ENCODE measurements at places on chromosomes 2 and 18.

GRCh38 chr2:139652385-139652784, 872.2 kb upstream of the NXPH2 start:
- DNase-seq, result no peak
- no peaks in the 10 kb centered on the region for H3K36me3 ChIP-seq
- no peaks in the 10 kb centered on the region for H3K4me1 ChIP-seq
- no peaks in the 10 kb centered on the region for H3K27me3 ChIP-seq

DNA sequence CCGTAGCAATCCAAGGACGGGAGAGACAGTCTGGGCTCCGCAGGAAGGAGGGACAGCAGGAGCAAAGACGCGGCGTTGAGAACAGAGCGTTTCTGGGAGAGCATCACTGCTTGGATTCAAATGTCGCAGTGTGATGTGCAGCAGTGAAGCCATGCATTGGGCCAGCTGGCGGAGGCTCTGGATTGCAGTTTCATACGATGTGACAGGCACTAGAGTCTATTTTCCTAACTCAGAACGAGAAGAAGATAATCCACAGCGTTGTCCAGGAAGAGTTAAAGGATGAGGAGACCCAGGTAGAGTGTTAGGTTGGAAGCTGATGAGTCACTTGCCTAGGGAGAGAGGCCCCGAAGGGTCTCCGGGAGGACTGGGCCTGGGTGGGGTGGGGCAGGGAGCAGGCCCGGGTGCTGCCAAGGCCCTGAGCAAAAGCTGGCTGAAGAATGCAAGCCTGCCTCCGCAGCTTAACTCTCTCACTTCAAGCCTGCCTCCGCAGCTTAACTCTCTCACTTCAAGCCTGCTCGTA, 17.7 kb upstream of the SEMA4C start:
- H3K4me3 ChIP-seq, result no peak overlapping the region
- no peaks in the 10 kb centered on the region for H3K27me3 ChIP-seq
- H3K4me1 ChIP-seq, result peaks cover 18% of the 10 kb centered on the region
- no peak overlapping the region for H3K27ac ChIP-seq
- no peaks in the 10 kb centered on the region for H3K36me3 ChIP-seq
- DNase-seq, result peak; percentile 36

DNA sequence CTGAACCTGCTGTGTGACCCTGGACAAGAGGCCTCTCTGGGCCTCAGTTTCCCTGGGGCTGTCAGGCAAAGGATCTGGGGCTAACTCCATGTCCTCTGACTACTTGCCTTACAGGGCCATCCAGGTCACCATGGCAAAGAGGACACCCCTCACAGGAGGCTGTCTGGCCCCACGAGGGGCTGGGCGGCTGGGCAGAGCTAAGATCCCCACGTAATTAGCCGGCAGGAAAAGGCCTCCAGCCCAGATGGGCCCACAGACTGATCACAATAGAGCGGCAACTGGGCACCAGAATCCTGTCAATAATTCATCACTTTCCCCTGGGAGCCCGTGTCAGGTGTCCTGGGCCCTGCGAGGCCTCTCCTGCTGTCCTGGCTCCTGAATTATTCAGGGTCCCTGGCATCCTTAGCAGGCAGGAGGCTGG, 44.8 kb upstream of the OTOF start:
- no peaks in the 10 kb centered on the region for H3K27me3 ChIP-seq
- no peak for DNase-seq
- H3K36me3 ChIP-seq, result no peaks in the 10 kb centered on the region
- no peaks in the 10 kb centered on the region for H3K4me1 ChIP-seq

GRCh38 chr18:51575171-51575570, 377.7 kb upstream of the MEX3C start:
- H3K27ac ChIP-seq, result no peak overlapping the region
- H3K4me3 ChIP-seq, result no peak overlapping the region
- DNase-seq, result no peak
- no peaks in the 10 kb centered on the region for H3K4me1 ChIP-seq

- H3K36me3 ChIP-seq, result no peaks in the 10 kb centered on the region
- H3K4me1 ChIP-seq, result peaks cover 2% of the 10 kb centered on the region
- peak overlapping the region; percentile 97 for H3K4me3 ChIP-seq
- peak; percentile 45 for DNase-seq
- no peak overlapping the region for H3K27ac ChIP-seq
- H3K27me3 ChIP-seq, result no peaks in the 10 kb centered on the region
Measured at GRCh38 chr18:68714366-68714711, 569 bp downstream of the TMX3 start.

DNA sequence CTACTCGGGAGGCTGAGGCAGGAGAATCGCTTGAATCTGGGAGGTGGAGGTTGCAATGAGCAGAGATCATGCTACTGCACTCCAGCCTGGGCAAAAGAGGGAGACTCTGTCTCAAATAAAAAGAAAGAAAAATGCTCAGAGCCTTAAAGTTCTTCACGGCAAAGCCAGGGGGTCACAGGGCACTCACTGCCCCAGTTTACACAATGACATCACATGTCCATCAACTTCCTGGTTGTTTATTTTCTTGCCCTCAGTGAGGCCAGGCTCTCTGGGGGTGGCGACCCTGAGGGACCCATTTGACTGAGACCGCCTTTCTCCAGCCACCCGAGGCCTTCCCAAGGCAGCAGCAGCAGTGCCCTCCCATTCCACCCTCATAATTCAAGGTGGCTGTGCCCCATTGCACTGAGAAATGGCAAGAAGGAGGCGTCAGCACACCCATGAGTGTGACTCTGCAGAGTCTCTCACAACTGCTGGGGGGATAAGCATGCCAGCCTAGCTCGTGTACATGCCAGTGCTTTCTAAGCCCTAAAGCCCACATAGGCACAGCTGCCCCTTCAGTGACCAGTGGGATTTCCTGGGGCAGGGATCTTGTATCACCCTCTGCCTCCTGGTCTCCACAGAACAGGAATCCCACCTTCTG, 50.0 kb downstream of the SFXN5 start:
- no peaks in the 10 kb centered on the region for H3K4me1 ChIP-seq
- DNase-seq, result no peak
- H3K36me3 ChIP-seq, result peaks cover 5% of the 10 kb centered on the region
- no peak overlapping the region for H3K4me3 ChIP-seq
- H3K27ac ChIP-seq, result no peak overlapping the region

- no peak overlapping the region for H3K4me3 ChIP-seq
- H3K27me3 ChIP-seq, result no peaks in the 10 kb centered on the region
Measured at GRCh38 chr2:73850009-73850408, 21.2 kb downstream of the STAMBP start.

- no peak overlapping the region for H3K4me3 ChIP-seq
- H3K4me1 ChIP-seq, result peaks cover 2% of the 10 kb centered on the region
- no peaks in the 10 kb centered on the region for H3K27me3 ChIP-seq
Measured at GRCh38 chr18:73893880-73894279, 253.8 kb downstream of the FBXO15 start.

DNA sequence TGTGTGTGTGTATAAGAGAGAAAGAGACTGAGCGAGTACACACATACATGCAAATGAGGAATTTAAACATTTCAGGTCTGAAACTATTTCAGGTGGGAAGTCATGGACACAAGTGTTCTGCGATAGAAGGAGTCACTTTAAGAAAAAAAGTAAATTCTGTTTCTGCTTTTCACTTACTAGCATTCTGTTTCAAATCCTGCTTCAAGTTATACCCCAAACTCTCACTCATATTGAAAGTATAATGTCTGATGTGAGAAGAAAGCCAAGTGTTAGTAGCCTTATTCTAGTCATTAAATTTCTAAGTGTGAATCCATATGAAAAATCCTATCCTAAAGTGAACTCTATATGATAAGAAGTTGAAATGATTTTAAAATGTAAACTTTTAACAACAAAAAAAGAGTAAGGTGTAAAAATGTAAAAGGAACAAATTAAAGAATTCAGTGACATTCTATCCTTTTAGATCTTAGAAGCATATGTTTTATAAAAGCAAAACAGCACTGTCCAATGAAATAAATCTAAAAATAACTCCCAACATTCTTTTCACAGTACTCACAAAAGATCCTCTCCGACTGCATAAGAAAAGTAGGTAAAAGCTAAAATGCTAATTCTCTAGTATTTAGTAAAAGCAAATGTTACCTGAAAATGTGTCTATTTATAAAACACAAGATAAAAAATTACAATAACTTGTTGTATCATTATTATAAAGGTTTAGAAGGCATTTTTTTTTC, 570.6 kb downstream of the ZEB2 start:
- no peaks in the 10 kb centered on the region for H3K27me3 ChIP-seq
- no peaks in the 10 kb centered on the region for H3K4me1 ChIP-seq
- DNase-seq, result no peak
- H3K27ac ChIP-seq, result no peak overlapping the region

- peak; percentile 99 for DNase-seq
- H3K4me3 ChIP-seq, result peak within 1 kb of the TSS; percentile 82
- no peaks in the 10 kb centered on the region for H3K36me3 ChIP-seq
- no peak within 1 kb of the TSS for H3K27ac ChIP-seq
- H3K27me3 ChIP-seq, result no peaks in the 10 kb centered on the region
Measured at GRCh38 chr2:231780909-231781797, at the start of gene PDE6D. Gene PDE6D (minus strand): TSS chr2:231781282. CDS start chr2:231781114, 168 bp downstream.

DNA sequence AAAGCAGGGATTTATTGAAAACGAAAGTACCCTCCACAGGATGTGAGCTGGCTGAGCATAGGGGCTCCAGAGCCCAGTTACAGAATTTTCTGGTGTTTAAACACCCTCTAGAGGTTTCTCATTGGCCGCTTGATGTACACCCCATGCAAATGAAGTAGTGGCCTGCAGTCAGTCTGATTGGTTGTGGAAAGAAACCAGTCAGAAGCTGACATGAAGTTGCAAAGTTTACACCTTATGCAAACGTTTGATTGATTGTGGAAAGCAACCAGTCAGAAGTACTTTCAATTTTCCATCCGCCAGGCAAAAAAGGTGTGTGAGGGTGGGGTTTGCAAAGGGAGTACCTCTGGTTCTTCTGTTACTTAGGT, 62.3 kb downstream of the VWA3B start:
- no peak overlapping the region for H3K27ac ChIP-seq
- no peaks in the 10 kb centered on the region for H3K4me1 ChIP-seq
- DNase-seq, result peak; percentile 61
- H3K36me3 ChIP-seq, result no peaks in the 10 kb centered on the region
- no peaks in the 10 kb centered on the region for H3K27me3 ChIP-seq

- H3K4me1 ChIP-seq, result peaks cover 7% of the 10 kb centered on the region
- H3K36me3 ChIP-seq, result no peaks in the 10 kb centered on the region
- H3K27ac ChIP-seq, result no peak overlapping the region
- no peaks in the 10 kb centered on the region for H3K27me3 ChIP-seq
- H3K4me3 ChIP-seq, result peak overlapping the region; percentile 85
Measured at GRCh38 chr2:222862106-222862908, 1.5 kb downstream of the ACSL3 start.

- H3K27ac ChIP-seq, result no peak overlapping the region
- peak; percentile 95 for DNase-seq
- H3K4me3 ChIP-seq, result no peak overlapping the region
- no peaks in the 10 kb centered on the region for H3K36me3 ChIP-seq
Measured at GRCh38 chr18:66271962-66272361, 331.9 kb downstream of the CDH19 start.

DNA sequence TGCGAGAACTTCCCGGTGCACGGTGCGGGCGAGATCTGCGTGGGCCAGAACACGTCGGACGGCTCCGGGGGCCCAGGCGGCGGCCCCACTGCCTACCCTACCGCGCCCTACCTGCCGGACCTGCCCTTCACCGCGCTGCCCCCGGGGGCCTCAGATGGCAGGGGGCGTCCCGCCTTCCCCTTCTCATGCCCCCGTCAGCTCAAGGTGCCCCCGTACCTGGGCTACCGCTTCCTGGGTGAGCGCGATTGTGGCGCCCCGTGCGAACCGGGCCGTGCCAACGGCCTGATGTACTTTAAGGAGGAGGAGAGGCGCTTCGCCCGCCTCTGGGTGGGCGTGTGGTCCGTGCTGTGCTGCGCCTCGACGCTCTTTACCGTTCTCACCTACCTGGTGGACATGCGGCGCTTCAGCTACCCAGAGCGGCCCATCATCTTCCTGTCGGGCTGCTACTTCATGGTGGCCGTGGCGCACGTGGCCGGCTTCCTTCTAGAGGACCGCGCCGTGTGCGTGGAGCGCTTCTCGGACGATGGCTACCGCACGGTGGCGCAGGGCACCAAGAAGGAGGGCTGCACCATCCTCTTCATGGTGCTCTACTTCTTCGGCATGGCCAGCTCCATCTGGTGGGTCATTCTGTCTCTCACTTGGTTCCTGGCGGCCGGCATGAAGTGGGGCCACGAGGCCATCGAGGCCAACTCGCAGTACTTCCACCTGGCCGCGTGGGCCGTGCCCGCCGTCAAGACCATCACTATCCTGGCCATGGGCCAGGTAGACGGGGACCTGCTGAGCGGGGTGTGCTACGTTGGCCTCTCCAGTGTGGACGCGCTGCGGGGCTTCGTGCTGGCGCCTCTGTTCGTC, 1.7 kb downstream of the FZD7 start:
- H3K27ac ChIP-seq, result peak overlapping the region; percentile 96
- DNase-seq, result peak; percentile 82
- H3K36me3 ChIP-seq, result no peaks in the 10 kb centered on the region
- H3K27me3 ChIP-seq, result no peaks in the 10 kb centered on the region
- no peaks in the 10 kb centered on the region for H3K4me1 ChIP-seq

DNA sequence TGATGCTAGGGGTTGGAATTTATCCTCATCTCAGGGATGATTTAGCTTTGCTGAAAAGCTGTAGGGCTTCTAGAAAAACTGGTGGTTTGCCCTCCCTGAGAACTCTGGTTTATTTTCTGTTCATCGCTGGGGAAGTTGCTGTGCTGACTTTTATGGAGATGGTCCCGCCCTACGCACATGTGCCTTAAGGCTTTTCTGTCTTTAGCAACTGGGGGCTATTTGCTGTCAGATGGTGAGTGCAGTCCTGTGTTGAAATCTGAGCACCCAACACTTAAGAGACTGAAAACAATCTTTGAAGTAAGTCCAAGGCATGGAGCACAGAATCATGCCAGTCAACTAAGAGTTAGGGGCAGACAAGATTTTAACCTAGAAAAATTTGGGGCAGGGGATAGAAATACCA, 2148.4 kb upstream of the CELF4 start:
- no peak overlapping the region for H3K27ac ChIP-seq
- H3K27me3 ChIP-seq, result no peaks in the 10 kb centered on the region
- DNase-seq, result no peak
- H3K4me3 ChIP-seq, result no peak overlapping the region

GRCh38 chr2:86275384-86275799, 62.0 kb downstream of the REEP1 start:
- DNase-seq, result no peak
- H3K4me1 ChIP-seq, result no peaks in the 10 kb centered on the region
- H3K27ac ChIP-seq, result no peak overlapping the region
- H3K27me3 ChIP-seq, result no peaks in the 10 kb centered on the region
- no peaks in the 10 kb centered on the region for H3K36me3 ChIP-seq

DNA sequence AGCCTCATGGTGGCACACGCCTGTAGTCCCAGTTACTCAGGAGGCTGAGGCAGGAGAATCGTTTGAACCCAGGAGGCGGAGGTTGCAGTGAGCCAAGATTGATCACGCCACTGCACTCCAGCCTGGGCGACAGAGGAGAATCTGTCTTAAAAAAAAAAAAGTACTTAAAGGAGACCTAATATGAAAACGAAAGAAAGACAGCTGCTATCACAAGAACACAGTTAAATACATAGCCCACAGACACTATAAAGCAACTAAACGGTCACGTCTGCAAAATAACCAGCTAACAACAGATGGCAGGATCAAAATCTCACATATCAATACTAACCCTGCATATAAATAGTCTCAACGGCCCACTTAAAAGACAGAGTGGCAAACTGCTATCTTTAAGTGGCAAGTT, 43.9 kb upstream of the TACR1 start:
- DNase-seq, result no peak
- no peaks in the 10 kb centered on the region for H3K36me3 ChIP-seq
- H3K4me3 ChIP-seq, result no peak overlapping the region
- H3K27me3 ChIP-seq, result no peaks in the 10 kb centered on the region
